ENCODE measurements at places on chromosomes 12 and 14.

DNA sequence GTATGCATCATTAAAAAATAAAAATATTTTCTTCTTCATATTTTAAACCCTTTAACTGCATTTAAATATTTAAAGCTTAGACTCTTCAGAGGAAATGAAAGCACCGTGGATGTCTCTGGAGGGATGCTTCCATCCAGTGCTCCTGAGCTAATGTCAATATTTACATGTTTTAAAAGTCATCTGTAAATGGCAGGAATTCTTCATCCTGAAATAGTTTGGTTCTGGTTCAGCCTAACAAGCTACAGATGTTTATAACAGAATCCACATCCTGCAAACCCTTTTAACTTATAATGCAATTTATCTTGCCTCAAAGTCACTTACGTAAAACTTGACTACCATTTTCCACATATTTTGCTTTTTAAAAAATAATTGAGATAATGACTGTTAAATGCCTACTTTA, 1207.3 kb downstream of the SLC16A7 start:
- no peak overlapping the region for H3K27ac ChIP-seq
- DNase-seq, result no peak
- H3K36me3 ChIP-seq, result no peaks in the 10 kb centered on the region
- H3K4me3 ChIP-seq, result no peak overlapping the region
- H3K4me1 ChIP-seq, result no peaks in the 10 kb centered on the region

GRCh38 chr12:107308310-107308709, 215.0 kb upstream of the CRY1 start:
- H3K27me3 ChIP-seq, result peaks cover 45% of the 10 kb centered on the region
- H3K4me1 ChIP-seq, result peaks cover 19% of the 10 kb centered on the region
- no peak overlapping the region for H3K27ac ChIP-seq
- H3K4me3 ChIP-seq, result no peak overlapping the region
- no peak for DNase-seq

- H3K4me1 ChIP-seq, result peaks cover 52% of the 10 kb centered on the region
- peak overlapping the region; percentile 61 for H3K27ac ChIP-seq
These were observed 5.3 kb upstream of the RAB35 start for GRCh38 chr12:120121766-120122293.

GRCh38 chr12:22325218-22325617, 9.3 kb downstream of the ST8SIA1 start:
- no peak overlapping the region for H3K4me3 ChIP-seq
- H3K4me1 ChIP-seq, result peaks cover 53% of the 10 kb centered on the region
- DNase-seq, result no peak
- H3K36me3 ChIP-seq, result peaks cover 2% of the 10 kb centered on the region
- H3K27ac ChIP-seq, result no peak overlapping the region
- H3K27me3 ChIP-seq, result no peaks in the 10 kb centered on the region

DNA sequence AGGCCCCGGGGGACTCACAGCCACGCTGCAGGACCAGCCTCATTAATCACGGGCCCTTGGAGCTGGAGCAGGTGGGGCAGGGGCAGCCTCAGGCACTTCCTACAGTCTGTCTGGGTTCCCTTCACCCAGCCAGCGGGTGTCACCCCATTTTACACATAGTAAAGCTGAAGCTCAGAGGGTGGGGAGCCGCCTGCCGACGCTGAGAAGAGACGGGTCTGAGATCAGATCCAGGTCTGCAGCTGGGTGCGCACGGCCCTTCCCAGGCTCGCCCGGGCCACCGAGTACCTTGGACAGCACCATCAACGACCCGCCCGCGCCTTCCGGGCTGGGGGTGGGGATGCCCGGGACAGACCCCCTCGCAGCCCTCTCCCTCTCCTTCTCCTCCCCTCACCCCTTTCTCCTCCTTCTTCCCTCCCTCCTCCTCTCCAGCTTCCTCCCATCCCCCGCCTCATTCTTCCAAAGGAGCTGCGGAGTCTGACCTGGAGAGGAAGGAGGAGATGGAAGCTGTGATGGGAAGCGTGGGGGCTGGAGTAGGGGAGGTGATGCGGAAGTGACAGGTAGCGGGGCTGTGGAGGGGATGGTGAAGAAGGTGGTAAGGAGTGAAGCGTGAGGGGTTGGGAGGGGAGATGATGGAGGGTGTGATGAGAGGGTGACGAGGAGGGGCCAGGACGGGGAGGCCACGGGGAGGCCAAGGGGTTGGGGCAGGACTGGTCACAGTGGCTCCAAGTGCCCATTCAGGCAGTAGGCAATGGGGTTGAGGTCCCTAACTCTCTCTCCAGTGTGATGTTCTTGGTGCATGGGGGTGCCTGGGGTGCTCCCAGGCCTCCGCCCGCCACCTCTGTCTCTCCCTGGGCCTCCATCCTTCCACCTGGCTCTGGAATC, 8.8 kb downstream of the DTX1 start:
- H3K36me3 ChIP-seq, result peaks cover 2% of the 10 kb centered on the region
- DNase-seq, result no peak
- no peaks in the 10 kb centered on the region for H3K27me3 ChIP-seq
- H3K27ac ChIP-seq, result peak overlapping the region; percentile 22
- no peak overlapping the region for H3K4me3 ChIP-seq

DNA sequence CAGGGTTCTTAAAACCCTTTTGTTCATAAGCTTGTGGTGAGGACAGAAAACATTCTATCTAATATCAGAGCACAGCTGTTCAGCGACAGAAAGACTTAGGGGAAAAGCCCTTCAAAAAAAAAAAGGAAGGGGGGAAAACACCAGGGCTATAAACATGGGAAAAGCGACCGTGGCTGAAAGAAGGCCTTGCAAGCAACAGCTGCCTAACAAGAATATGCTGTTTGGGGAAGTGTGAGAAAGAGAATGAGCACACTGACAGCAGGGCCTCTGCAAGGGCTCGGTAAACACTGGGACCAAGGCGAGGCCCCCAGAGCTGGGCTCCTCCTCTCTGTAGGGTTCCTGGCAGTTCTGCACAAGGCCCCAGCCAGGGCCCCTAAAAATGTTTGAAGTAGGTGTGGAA, 27.4 kb upstream of the CCND2 start:
- peaks cover 4% of the 10 kb centered on the region for H3K4me1 ChIP-seq
- no peak overlapping the region for H3K27ac ChIP-seq
- DNase-seq, result no peak
